Fibroblast of skin of back (primary cell): ENCODE measurements at places on chromosomes 3 and 15.

GRCh38 chr3:66539466-66539989, 38.7 kb upstream of the LRIG1 start:
- DNase-seq, result no peak

DNA sequence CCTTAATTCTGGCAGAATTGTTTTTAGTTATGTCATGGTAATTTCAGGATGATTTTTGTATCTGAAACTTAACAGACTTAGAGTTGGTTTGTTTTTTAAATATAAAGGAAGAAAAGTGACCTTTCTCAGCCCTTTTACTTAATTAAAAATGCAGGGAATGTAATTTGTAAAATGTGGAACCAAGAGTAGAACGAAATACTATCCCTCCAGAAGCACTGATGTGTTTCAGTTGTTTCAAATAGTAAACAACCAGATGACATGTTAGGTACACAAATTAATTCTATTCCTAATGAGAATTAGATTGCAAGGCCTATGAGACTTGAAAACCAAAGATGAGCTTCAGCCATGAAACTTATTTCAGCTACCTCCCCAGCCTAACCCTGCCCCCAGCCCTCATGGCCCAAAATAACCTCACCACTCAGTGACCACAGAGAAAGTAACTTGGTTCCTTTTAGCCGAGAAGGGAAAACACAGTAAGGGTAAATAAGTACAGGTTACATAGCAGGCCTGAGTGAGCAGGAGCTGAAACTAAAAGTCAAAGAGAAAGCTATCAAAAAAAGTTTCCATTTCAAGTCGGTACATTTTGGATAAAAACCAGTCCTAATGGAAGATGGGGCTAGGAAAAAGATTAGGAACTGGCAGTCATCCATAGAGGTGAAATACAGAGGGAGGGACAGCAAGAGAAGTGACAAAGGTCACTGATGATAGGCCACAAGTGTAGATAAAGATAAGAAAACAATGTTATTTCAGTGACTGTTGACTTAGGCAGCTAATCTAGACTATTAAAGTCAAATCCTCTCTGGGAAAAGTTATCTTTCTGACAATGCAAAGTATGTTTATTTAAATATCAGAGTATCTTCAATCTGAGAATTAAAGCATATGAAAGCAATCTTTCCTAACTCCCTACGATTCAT, 23.2 kb downstream of the SENP8 start:
- peak; percentile 26 for DNase-seq

DNA sequence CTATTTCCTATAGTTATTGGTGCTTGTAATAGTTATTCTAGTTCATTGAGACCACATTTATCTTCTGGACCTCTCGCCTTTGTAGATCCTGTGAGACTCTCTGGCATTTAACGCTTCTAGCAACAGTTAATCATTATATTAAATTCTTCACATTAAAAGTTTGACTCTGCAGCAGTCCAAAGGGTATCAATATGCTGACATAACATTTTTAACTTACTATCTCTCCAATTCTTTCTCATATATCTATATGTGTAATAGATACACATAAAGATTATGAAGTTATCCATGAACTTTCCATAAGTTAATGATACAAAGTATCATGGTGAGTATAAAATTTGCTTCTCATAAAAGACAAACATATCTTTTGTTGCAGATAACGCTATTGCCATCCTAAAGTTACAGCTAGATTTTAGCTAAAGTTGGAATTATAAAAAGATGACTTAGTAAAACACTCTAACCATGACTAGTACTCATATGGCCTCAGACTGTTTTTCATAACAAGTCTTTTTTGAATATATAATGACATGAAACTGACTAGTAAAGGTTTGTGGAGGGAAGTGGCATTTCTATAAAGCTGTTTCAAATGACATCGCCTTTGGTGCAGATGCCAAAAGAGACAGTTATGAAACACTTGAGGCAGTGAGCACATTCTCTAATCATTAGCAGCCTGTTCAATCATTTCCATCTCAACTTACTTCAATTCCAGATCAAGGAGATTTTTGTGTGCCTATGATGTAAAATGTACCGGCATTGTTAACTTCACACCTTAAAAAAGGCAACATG, 379.3 kb upstream of the CBLB start:
- DNase-seq, result no peak

DNA sequence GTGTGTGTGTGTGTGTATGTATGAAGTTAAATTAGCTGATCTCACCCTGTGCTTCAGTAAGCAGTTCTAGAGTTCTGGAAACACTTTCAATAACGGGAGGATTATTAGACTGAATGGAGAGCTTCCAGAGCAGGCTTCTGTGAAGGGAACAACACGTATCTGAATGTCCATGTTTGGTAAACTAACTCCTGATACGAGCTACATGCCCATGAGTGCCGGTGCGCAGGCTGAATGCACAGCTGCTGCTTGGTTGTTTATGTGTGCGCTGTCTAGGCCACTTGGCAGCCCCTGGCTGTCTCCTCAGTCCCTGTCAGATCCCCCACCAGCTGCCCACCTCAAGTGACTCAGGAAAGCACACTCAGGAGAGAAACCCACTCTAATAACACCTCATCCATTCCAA, 137.0 kb downstream of the EPHB1 start:
- no peak for DNase-seq

DNA sequence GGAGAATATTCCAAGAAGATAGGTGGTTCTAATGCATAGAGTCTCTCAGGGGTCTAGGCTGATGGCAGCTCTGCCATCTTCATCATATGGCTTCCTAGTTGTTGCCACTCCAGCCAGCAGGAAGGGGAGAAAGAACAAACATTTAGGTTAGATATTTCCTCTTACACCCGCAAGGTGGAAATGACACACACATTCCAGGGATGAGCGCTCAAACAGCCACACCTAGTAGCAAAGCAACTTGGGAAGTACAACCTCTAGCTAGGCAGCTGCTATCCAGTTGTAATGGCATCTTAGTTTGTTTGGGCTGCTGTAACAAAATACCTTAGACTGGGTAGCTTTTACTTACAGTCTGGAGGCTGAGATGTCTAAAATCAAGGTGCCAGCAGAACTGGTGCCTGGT, 51.9 kb upstream of the ADAMTSL3 start:
- no peak for DNase-seq

- DNase-seq, result no peak
These were observed 49.5 kb upstream of the MBNL1 start for GRCh38 chr3:152219216-152219615.

GRCh38 chr15:52462806-52463360, 65.8 kb downstream of the MYO5A start:
- DNase-seq, result no peak

GRCh38 chr15:40942337-40942854, 10.9 kb upstream of the CHAC1 start:
- no peak for DNase-seq

- no peak for DNase-seq
These were observed 137.8 kb downstream of the SAMMSON start for GRCh38 chr3:70137366-70137765.
